NCI-H460 (cell line): ENCODE measurements at places on chromosomes 7 and 10.

DNA sequence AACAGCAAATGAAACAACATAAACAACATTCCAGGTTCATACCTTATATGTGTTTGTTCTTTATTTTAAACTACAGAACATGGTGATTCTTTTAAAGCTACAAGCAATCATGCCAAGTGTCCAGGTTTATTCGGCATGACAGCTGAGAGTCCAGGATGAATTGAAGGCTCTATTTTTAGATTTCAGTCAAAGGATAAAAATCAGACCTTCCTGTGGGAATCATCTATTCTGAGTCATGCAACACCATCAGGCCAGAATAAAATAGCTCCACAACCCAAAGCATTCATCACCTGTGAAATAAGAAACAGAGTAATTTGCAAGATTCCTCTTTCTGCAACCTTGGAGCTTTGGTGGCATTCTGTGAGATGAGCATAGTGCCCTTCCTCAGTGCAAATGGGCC, 292.4 kb upstream of the MYO3A start:
- DNase-seq, result no peak

- DNase-seq, result no peak
Observed at GRCh38 chr10:2120746-2121145, 383.4 kb upstream of the ADARB2 start.

DNA sequence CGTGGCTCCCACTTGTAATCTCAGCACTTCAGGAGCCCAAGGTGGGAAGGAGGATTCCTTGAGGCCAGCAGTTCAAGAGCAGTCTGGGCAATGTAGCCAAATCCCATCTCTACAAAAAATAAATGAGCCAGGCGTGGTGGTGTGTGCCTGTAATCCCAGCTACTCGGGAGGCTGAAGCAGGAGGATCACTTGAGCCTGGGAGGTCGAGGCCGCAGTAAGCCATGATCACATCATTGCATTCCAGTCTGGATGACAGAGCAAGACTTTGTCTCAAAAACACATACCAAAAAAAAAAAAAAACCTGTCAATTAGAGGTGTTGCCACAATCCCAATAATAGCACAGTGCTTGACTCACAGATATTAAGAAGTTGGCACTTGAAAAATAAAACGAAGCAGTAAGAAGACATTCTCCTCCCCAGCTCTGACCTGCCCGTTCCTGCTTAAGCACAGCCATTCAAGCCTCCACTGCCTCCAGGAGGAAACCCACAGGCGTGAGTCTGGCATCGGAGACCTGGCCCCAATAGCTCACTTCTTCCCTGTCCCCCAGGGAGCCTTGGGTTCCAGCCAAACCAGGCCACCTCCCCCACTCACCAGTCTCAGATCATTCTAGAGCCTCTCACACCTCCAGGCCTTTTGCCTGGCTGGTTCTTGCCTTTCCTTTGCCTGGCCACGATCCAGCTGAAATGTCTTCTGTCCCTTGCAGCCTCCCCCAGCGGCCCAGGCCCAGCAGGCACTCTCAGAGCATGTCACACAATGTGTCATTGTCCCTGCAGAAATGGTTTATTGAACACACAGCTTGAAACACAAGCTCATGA, 45.3 kb upstream of the GTF2I start:
- DNase-seq, result no peak

DNA sequence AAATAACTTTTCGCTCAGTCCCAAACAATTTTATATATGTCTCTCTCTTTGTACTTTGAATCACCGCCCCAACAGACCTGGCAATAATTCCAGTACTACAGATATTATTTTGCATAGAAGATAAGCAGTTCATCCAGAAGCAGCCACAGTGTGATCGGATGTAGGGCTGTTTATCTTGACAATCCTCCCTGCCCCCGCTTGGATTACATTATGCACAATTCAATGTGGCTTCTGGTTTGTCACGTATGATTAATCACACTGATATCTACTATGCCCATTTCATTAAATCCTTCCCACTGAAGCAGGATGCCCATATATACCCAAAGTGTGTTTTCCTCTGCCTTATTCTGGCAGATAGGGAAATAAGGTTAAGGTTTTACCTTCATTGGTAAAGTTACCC, 115.2 kb downstream of the PDE1C start:
- DNase-seq, result no peak

DNA sequence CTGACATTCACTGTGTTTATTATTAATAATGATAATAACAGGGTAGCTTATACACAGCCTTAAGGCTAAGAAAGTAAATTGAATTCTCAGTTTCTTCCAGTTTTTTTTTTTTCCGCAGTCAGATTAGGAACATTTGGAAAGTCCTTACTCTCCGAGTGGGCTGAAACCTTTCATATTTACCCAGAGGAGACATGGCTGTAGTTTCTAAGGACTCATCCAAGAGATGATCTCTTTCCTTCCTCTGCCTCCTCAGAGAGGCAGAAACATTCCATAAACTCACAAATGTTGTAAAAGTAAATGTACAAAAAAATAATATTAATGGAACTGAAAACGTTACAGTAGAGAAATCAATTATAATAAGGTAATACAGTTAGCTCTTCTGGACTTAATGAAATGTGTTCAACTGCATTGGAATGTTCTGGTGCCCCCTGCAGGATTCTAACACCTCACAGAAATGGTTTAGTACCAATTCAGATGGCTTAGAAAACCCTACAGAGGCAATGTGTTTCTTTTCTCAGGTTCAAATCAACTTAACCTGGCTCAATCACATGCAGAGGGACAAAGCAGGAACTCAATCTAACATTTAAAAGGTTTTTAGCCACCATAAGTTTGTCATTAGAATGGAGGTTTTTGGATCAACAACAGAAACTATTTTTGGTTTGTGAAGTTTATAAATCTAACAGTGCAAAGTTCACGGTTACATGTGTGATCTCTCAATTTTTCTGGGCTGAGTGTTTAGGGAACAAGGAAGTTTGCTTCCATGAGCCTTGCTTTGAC, 71.7 kb downstream of the ICA1 start:
- peak; percentile 55 for DNase-seq

- no peak for DNase-seq
Observed at GRCh38 chr7:129719980-129720732, 108.6 kb downstream of the NRF1 start.

DNA sequence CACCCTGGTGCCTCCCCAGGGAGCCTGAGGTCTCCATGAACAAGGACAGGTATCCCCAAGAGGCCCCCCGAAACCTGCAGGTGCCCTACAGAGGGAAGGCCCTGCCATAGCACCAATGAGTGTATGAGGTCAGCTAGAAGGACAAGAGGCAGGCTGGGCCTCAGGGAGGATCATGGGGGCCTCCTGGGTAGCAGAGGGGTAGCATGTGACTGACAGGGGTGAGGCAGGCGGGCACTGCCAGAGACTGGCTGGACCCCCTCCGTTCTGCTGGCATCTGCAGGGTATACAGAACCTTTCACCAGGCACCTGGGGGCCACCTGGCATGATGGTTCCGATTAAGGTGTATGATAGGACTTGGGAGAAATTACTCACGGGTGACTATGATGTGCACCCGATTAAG, 79.2 kb upstream of the KCTD7 start:
- no peak for DNase-seq

GRCh38 chr10:81104494-81104893, 566.8 kb downstream of the SH2D4B start:
- DNase-seq, result no peak

- DNase-seq, result peak; percentile 96
Observed at GRCh38 chr7:44637788-44638594, 31.6 kb downstream of the OGDH start.

DNA sequence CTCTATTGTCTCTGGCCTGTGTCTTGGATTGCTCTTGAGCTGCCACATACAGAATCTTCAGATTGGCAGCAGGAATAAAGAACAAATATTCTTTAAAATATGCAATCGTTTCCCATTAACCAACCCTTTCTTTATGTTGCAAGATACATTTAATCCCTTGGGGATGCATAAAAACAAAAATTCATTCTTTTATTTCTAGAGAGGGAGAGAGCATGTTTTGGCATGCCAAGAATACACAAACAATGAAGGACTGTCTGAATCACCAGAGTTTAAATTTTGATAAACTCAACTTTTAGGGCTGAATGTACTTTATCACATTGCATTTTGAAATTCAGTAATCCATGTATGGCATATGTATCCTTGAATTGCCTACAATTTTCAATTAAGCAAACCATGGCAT, 154.3 kb upstream of the SEMA3D start:
- no peak for DNase-seq

DNA sequence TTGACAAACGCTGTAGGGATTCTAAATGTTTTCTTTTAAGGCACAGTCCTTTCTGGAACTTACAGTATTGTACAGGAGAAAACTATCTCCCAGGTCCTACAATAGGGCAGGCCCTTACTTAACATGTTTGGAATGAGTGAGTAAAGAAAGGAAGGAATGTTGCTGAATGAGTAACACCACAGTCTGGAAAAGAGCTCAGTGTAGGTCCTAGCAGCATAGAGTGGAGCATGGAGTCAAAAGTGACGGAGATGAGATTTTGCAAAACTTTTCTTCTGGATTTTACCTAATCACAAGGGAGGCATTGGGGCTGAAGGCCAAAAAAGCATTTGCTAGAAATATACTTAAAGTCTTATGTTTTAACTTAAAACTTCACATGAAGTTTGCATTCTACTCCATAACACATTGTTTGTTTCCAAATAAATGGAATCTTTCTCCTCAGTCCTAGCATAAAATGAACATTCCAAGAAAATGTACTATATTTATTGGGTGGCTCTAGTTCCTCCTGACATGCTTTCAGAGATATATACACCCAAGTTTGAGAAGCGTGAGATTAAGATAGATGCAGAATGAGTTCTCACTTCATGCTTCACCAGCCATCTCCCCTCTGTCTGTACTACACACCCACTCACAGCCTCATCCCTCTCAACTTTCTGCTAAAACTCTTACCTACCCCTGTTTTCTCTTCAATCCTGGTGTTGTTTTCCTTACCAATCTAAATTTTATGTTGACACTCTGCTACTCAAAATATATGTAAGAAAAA, 20.2 kb upstream of the ADD3 start:
- DNase-seq, result no peak

DNA sequence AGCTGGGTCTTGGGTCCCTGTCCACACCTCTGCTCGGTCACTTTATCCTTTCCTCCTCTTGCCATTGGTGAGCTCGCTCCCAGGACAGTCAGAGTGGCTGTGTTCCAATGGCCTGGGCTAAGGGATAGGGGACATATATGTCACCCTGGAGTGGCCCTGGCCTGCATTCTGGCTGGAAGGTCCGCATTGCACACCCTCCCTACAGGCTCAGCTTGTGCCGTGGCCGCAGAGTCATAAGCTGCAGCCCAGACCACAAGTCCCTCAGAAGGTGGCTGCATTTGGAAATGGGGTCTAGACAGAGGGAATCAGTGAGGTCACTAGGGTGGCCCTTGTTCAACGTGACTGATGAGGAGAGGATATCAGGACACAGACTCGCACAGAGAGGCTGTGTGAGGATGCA, 363.8 kb upstream of the SHH start:
- no peak for DNase-seq

GRCh38 chr7:152564656-152565250, 111.2 kb downstream of the XRCC2 start:
- DNase-seq, result no peak

DNA sequence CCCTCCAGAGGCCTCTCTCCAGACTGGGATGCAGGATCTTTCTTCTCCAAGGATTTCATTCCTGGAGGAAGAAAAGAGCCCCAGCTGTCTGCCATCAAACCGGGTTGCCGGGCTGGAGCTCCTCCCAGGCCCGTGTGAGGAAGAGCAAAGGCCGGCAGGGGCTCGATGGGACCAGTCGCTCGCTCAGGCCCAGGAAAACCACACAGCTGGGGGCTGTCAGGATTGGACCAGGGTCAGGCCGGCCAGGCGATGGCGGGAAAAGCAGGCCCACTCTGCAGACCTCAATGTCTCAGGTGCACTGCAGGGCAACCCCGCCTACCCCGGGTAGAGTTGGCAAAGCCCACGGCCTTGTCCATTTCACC, 98.1 kb upstream of the DNAAF5 start:
- DNase-seq, result no peak

DNA sequence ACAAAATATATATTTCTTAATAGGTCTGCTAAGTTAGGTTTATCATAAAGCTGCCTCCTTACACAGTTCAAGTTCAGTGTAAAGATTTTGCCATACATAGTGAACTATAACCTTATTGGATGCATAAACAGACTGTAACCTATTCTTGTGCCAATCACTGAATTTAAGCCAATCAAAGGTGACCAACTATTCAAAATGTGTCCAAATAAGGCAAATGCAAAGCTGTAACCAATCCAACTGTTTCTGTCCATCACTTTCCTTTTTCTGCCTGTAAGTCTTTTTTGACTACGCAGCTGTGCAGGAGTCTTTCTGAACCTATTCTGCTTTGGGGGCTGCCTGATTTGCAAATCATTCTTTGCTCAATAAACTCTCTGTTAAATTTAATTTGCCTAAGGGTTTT, 11.6 kb upstream of the DNMBP start:
- DNase-seq, result no peak

- no peak for DNase-seq
Observed at GRCh38 chr10:22002591-22003176, 846 bp downstream of the DNAJC1 start.

DNA sequence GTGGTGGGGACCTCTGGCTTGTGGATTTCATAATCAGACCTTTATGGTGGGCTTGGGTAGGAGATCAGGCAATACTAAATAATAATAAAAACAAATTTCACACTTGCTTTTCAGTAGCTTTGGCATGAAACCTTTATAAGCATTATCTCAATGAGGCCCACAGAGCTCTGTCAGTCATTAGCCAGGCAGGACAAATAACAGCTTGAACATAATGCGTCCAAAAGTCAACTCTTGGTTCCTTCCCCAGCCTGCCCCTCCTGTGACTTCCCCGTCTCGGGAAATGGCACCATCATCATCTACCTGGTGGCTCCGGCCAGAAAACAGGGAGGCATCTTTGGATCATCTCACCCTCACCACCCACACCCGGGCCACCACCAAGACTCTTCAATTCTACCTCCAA, 40.8 kb downstream of the KCTD7 start:
- DNase-seq, result no peak

- DNase-seq, result no peak
Observed at GRCh38 chr7:47147213-47147631, 434.7 kb downstream of the TNS3 start.

GRCh38 chr7:1696671-1697498, 26.8 kb downstream of the ELFN1 start:
- DNase-seq, result no peak

- no peak for DNase-seq
Observed at GRCh38 chr10:6396652-6397051, 183.4 kb downstream of the PRKCQ start.

DNA sequence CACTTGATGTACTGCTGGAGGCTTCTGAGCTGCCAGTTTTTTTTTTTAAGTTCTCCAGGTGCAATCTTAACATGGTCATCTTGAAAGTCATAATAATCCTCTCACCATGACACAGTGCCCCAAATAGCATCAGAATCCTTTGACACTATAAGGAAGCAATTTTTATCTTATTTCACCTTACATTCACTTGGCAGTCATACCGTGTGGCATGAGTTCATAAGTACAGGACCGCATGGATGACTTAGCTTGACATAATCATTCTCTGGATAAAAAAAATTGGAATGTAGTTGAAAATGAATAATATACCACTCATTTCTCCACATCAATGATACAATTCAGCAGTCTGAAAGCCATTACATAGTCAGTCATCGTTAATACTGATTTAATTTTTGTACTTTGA, 25.6 kb upstream of the TMEM196 start:
- DNase-seq, result no peak

- no peak for DNase-seq
Observed at GRCh38 chr7:14754631-14755030, 147.9 kb downstream of the DGKB start.
